ENCODE measurements at places on chromosomes 1 and 21.

DNA sequence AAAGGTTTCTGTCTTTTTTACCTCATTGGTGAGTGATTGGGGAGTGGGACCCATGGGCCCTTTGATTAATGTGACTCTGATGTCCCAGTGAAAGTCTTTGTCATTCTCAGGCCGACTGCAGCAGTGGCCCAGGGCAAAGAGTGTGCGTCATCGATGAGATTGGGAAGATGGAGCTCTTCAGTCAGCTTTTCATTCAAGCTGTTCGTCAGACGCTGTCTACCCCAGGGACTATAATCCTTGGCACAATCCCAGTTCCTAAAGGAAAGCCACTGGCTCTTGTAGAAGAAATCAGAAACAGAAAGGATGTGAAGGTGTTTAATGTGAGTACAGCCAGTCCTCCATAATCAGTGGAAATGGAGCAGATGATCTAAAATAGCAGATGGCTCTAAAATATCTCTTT is 19.4 kb downstream of the NTPCR start:
- no peak for DNase-seq

- no peak for DNase-seq
These were observed 58.6 kb downstream of the CACNA1E start for GRCh38 chr1:181541947-181542346.

GRCh38 chr1:109994654-109995053 is 10.1 kb downstream of the AHCYL1 start:
- DNase-seq: no peak

DNA sequence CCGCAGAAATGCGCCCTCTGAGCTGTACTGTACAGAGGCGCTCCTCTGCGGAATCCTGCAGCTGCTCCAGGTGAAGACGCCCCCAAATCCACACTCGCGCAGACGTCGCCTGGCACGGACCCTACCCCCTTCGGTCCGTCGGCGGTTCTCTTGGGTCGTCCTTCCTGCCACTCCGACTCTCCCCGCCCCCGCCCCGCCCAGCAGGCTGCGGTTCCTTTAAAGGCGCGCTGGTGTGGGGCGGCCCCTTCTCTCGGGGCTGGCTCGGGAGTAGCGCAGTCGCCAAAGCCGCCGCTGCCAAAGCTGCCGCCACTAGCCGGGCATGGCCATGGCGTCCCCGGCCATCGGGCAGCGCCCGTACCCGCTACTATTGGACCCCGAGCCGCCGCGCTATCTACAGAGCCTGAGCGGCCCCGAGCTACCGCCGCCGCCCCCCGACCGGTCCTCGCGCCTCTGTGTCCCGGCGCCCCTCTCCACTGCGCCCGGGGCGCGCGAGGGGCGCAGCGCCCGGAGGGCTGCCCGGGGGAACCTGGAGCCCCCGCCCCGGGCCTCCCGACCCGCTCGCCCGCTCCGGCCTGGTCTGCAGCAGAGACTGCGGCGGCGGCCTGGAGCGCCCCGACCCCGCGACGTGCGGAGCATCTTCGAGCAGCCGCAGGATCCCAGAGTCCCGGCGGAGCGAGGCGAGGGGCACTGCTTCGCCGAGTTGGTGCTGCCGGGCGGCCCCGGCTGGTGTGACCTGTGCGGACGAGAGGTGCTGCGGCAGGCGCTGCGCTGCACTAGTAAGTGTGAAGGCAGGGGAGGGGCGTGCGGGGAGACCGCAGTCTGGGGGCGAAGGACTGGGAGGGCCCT is at the start of gene RASSF5:
TSS of gene RASSF5 (plus strand) at position 248 of the 846 bp plus-strand sequence. CDS start at position 320, 72 bp downstream.
- peak; percentile 52 for DNase-seq
